Spinal cord (tissue), 10 donors: ENCODE measurements at places on chromosomes 1 and 21. TPM values are rescaled to one million over a fixed set of nuclear protein-coding genes. Genes with fewer than 3 reads are reported as not detected.

The SPRR1A gene
- not detected for total RNA-seq

DNA sequence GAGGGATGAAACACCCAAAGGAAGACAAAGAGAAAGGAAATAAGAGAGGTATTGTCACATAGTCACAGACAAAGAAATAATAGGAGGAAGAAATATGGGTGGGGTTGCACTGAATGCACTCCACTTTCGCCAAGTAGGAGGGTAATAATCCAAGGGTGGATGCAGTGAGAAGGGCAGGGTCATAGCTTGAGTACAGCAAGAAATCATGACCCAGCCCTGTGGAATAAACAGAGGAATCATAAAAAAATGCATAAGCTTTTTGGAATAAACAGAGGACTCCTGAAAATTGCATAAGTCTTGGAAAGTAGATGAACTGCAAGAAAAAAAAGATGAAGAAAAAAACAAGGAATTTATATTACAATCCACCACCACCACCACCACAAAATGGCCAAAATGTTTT is 53.1 kb upstream of the CD55 start:
- DNase-seq = no peak

- no peak for DNase-seq
These were observed 23.2 kb upstream of the SLC2A1 start for GRCh38 chr1:42981871-42982270.

DNA sequence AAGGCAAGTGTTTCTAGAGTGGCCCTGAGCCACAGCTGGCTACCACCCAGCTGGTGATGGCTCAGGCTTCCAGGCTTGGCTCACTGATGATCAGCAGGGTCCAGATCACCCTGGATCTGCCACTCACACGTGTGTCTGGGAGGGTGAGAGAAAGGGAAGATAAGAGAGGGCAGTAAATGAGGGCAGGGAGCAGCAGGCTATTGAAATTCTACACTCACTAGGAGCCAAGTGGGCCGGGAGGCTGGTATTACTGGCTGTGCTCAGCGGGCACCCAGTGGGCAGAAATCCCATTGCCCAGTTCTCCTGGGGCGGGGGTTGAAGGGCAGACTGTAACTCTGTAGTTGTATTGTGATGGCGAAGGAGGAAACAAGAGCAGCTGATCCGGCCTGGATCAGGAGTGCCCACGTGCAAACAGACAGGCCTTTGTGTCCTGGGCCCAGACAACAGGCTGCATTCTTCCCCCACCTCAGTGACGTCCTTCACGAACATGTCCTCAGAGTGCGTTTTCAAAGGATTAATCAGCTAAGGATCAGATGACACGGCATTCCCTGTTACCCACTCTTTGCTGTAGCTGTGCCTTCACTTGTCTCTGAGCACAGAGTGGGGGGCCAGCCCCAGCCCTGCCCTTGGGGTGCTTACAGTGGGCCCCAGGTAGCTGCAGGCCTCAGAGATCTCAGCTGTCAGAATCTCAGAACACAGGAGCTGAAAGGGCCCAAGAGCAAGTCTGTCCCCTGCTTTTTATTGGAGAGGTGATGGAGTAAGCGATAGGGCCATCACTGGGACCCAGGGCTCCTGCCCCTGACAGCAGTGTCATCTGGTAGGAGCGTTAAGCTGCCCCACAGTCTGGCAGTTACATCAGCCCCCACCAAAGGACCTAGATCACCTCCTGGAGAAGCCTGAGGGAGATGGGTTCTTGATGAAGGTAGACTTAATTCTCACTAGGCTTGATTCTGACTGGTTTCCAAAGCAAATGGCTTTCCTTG is 60.5 kb downstream of the ATP1A1 start:
- no peak for DNase-seq

The ADORA3 gene
- 11.1 TPM for total RNA-seq

- DNase-seq = no peak
These were observed 8.4 kb upstream of the SPATA1 start for GRCh38 chr1:84497631-84498275.

DNA sequence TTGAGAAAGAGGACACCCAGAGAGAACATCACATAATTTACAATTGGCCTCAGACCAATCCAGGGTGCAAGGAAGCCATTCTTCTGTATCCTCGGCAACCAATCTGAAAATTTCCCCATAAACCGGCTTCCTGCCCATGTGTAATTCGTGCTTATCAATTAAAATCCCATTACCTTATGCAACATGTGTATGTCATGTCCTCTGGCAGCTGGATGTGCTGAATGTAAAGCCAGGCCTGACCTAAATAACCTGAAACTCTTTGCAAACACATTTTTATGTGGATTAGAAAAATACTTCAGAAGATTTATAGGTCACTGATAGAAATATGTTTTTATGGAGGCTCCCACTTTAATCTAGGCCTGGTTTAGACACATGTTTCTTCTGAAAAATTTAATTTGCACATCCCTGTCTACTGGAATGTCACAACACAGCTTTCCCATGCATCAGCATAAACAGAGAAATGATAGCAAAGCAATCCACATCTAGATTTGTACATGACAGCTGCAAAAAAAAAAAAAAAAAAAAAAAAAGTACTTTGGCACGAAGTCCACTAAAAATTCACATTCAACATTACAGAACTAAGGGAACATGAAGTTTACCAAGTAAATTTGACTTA is 69.4 kb upstream of the SAMSN1 start:
- DNase-seq = no peak

DNA sequence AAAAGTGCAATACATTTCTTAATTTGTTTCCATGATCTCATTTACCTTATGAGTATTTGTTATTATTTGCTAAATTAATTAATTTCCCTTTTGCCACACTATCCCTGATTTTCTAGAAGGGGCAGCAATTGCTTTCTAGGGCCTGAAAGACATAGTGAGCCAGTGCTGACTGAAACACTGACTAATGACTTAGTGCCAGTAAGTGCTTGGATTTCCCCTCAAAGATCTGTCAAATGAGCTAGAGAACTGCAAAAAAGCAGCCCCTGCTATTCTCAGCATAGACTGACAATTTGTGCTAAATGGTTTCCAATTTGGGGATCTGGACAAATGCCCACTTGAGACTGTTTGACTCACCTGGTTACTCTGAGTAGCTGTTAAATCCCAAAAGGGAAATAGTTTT is 35.6 kb upstream of the USH2A start:
- DNase-seq = no peak

The AMPD1 gene
- total RNA-seq = not detected

DNA sequence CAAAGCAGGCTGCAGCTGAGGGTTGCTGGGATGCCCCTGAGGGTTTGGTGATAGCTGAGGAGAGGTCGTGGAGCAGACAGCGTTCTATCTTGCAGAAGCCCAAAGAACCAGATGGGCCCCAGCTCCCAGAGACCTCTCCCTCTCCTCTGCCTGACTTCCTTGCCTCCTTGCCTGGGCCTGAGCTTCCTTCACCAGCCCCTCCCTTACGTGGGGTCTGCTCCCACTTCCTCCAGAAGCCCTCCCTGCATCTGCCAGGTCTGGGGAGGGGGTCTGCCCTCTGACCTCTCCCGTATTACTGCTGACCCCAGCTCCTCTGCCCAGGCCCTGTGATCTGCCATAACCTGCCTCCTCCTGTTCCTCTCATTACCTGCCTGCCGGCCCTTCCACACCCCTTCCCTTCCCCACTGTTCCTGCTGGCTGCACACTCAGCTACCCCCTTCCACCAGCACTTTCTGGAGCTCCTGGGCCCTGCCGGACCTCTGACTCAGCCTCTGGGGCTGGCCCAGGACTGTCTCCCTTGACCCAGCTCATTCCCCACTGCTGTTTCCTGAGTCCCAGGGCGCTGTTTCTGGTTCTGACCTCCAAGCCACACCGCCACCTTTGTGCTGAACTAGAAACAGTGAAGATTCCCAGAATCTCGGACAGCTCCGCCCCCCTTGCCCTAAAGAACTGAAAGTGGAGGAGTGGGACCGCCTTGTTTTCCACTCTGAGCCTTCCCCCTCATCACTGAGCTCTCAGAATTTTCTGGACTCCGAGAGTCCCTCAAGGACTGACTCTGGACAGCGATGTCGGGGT is 237.7 kb upstream of the C1orf174 start:
- no peak for DNase-seq

The ATAD3A gene
- 9.0 TPM for total RNA-seq

- DNase-seq = no peak
These were observed 374.2 kb upstream of the ZP4 start for GRCh38 chr1:238264951-238265350.

DNA sequence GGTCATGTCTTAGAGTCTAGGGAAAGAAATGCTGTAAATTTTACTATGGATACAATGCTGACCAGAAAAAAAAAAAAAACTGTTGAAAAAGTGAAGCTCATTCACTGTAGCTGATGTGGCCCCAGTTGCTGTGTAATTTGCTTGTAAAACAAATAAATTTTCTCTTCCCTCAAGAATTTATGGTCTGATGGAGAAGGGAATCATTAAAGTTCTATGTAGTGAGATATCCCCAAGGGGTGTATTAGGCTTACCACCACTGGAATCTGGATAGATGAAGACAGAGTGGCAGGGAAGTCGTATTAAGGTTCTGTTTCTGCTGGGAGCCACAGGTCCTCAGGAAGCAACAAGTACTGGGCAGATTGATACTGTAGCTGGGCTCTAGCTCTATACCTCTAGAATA is 860.0 kb downstream of the LTN1 start:
- DNase-seq = no peak

GRCh38 chr1:7482077-7482476 is 289.0 kb upstream of the VAMP3 start:
- no peak for DNase-seq

DNA sequence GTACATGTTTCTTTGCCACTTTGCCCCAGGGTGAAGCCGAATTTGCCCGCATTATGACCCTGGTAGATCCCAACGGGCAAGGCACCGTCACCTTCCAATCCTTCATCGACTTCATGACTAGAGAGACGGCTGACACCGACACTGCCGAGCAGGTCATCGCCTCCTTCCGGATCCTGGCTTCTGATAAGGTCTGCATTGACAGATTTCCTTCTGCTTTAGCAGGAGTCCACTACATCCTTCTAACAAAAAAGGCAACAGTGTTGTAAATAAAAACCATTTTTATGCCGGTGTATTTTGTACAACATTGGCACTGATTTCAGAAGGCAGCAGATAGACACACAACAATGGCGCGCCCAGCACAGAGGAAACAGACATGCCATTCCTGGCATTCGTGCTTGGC is 34.1 kb upstream of the MTR start:
- no peak for DNase-seq

DNA sequence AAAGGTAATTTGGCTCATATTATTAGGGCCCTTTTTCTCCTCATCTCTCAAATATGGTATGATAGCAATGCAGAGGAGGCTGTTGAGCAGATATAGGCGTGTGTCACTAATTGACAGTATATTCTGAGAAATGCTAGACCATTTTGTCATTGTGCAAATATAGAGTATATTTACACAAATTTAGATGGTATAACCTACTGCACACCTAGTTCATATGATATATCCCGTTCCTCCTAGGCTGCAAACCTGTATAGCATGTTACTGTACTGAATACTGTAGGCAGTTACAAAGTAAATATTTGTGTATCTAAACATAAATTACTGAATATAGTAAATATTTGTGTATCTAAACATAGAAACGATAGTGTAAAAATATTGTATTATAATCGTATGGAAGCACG is 8.6 kb downstream of the ZBTB37 start:
- DNase-seq = no peak

The FAM72D gene
- total RNA-seq = 0.94 TPM

- no peak for DNase-seq
These were observed 14.6 kb downstream of the COL9A2 start for GRCh38 chr1:40302475-40302874.

The B3GALT2 gene
- 11.6 TPM for total RNA-seq

- DNase-seq = no peak
These were observed 338 bp downstream of the ACAP3 start for GRCh38 chr1:1307261-1307922.

DNA sequence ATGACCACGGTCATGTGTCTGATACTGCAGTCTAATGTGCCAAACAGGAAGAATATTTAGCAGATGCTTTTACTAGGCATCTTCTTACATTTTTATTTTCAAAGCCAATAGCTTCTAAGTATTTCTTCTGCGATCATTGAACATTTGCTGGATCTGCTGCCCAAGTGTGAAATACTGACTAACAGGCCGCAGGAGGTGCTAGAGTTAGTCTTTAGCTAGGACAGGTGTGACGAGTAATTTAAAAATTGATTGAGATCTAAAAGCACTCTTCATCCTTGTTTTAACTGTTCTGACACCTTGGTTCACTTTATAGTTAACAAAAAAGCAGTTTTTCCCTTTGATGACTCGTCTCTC is 748 bp upstream of the FAM78B start:
- no peak for DNase-seq

DNA sequence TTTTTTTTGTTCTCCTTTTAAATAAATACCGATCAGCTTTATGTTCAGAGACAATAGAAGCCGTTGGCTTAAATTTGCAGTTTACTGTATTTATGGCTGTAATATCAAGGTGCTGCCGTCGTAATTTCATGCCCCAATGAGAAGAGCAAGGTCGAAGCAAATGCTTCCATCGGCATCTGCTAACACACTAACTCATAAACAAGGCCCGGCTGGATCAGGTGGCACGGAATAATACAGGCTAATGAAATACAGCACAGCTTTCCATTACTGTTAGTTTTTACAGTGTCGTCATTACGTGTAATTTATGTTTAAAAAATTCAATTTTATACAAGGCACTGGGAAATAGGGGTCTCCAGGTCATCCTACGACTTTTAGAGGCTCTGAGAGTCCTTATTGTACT is 119.0 kb downstream of the PEX14 start:
- no peak for DNase-seq

- DNase-seq = no peak
These were observed 638.3 kb downstream of the MATN1 start for GRCh38 chr1:30084909-30085571.

- peak; percentile 71 for DNase-seq
These were observed 339 bp upstream of the RNPC3 start for GRCh38 chr1:103525114-103525606.

GRCh38 chr1:31936278-31936980 is 1.7 kb downstream of the PTP4A2 start:
- DNase-seq = no peak

The PODN gene
- 4.2 TPM for total RNA-seq

The AMY1C gene
- total RNA-seq = not detected

DNA sequence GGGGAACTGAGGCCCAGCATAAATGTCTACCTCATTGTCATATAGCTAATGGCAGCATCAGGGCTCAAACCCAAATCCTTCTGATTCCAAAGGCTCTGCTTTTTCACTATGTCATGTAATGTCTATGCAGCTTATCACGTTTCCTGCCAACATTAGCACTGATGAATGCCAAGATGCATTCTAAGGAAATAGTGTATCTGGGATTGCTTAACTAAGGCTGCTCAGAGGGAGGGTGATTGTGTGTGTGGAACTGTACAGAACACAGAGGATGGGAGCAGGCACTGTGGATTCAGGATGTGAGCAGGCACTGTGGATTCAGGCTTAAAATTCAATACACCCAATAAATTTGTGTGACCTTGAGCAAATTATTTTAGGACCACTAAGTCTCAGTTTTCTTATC is 456.4 kb upstream of the DEPDC1 start:
- no peak for DNase-seq
